ENCODE measurements at places on chromosomes 11 and 22. TPM values are rescaled to one million over a fixed set of nuclear protein-coding genes. Genes with fewer than 3 reads are reported as not detected.

DNA sequence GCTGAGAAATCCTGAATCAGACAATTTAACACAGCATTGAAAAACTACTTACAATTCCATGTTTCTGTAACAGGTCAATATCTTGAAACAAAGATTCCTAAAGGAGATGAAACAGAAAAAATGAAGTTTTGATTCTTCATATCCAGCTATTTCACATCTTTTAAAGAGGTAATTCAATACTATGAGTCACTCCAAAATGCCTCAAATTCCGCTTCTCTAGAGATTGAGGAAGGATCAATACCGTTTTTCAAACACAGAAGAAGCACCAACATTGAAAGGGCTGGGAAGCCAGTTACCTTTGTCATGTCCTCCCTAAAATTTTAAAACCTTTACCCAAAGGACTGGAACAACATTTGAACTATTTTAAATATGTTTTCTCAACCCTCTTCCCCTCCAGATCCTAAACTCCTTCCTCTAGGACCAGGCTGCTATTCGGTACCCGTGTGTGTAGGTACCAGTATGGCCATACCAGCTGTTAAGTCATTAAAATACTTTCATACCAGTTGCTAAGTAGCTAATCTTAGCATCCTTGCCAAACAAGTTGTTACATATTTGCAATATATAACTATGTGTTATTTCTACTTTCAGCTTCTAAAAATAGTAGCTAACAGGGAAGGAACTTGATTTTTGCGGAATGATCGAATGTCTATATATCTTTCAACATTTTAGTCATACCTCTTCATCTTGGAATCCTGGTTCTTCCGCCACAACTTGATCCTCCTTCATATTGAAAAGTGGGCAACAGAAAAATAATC lies 2.3 kb downstream of the DMC1 start:
- H3K4me1 ChIP-seq: peaks cover 23% of the 10 kb centered on the region
- H3K27ac ChIP-seq: no peak overlapping the region
- no peak for DNase-seq
- H3K36me3 ChIP-seq: no peaks in the 10 kb centered on the region
- H3K27me3 ChIP-seq: no peaks in the 10 kb centered on the region
- H3K4me3 ChIP-seq: no peak overlapping the region

DNA sequence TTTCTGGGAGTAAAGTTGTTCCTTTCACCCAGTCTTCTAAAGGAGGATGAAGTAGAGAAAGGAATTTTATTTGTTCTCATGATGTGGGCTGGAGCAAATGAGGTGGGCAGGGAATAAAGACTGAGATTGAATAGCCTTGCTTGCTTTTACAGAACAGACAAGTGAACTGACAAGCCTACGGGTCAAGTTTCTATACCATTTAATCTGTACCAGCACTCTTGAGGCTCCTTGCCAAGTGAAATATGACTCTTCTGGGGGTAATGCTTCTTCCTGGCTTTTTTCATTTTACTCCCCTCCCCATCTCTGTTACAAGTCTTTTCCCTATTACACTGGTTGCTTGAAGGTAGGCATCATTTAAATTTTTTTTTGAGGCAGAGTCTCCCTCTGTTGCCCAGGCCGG lies 54.8 kb downstream of the CSTPP1 start:
- H3K27ac ChIP-seq: no peak overlapping the region
- no peaks in the 10 kb centered on the region for H3K27me3 ChIP-seq
- peaks cover 7% of the 10 kb centered on the region for H3K4me1 ChIP-seq
- peaks cover 20% of the 10 kb centered on the region for H3K36me3 ChIP-seq
- no peak overlapping the region for H3K4me3 ChIP-seq
- no peak for DNase-seq

FAM83F gene
- 0.07 TPM for total RNA-seq

DNA sequence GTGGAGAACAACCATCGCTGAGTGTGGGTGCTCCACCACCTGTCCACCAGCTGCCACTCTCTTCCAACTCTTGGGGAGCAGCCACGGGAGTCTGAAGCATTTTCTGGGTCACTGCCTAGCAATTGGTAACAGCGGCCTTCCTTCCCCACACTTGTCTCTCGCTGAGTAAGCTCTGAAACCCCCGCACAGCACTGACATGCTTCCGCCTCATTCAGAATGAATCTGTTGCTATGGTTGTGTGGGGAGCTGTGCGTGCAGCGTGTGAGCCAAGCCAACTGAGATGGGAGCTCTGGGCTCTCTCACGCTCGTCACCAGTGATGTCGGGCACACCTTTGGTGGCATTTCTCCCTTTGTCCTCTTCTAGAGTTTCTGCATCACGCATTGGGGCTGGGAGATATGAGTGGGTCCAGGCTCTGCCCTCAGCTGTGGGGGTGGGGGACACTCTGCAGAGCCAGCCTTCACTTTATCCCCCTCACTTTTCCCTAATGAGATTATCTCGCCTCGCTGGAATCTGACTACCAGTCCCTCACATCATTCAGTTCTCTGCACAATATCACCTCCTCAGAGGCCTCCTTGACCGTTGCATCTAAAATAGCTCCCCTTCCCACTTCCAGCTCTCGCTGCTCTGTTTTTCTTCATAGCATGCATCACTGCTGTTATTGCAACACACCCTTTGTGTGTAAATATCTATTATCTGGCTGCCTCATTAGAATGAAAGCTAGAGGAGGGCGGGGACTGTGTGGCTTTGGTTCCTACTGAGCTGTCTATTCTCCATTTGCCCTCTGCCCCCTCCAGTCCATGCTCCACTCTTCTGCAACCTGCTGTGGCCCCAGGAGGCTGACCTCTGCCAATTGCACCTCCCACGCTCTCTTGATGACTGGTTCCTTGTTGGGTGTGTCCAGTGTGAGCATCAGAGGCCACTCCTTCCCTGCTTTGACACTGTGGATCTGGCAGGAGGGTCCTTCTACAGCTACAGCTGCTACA lies 569.9 kb upstream of the CADM1 start:
- no peak overlapping the region for H3K27ac ChIP-seq
- H3K27me3 ChIP-seq: no peaks in the 10 kb centered on the region
- no peaks in the 10 kb centered on the region for H3K36me3 ChIP-seq
- H3K4me3 ChIP-seq: no peak overlapping the region

DNA sequence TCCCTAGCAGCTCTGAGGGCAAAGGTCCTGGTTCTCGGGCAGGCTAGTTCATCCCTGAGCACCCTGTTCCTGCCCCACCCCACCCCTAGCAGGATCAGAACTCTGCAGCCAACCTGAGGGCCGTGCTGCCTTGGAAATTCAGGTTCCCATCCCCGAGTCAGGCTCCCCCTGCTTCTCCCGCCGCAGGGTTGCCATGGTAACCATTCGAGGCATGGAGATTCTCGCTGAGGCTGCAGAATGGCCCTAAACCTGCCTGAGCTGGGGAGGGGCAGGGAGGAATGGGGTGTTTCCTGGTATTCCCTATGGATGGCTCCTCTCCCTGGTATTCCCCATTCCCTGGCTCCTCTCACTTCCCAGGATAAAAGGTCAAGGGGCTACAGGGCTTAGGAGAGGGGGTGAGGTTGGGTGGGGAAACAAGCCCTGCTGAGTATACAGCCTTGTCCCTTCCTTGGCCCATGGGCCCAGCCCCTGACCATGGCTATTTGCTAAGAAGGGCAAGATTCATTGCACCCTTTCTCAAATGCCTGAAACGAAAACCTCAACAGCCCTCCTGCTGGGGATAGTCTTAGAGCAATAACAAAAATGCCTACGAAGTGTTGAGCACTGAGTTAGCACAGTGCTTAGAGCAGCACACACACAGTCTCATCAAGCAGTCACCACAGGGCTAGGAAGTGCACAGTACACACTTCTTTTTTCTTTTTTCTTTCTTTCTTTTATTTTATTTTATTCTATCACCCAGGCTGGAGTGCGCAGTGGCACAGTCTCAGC lies 58.7 kb downstream of the CHST1 start:
- no peaks in the 10 kb centered on the region for H3K36me3 ChIP-seq
- no peak overlapping the region for H3K4me3 ChIP-seq
- no peak for DNase-seq
- H3K4me1 ChIP-seq: no peaks in the 10 kb centered on the region

GRCh38 chr11:31786996-31787685 lies 24.0 kb downstream of the PAX6 start:
- no peaks in the 10 kb centered on the region for H3K4me1 ChIP-seq
- no peaks in the 10 kb centered on the region for H3K36me3 ChIP-seq
- H3K27me3 ChIP-seq: no peaks in the 10 kb centered on the region
- no peak overlapping the region for H3K27ac ChIP-seq
- no peak for DNase-seq

- H3K36me3 ChIP-seq: no peaks in the 10 kb centered on the region
- no peak for DNase-seq
- no peak overlapping the region for H3K27ac ChIP-seq
- no peaks in the 10 kb centered on the region for H3K27me3 ChIP-seq
These were observed 44.8 kb upstream of the MYO18B start for GRCh38 chr22:25697181-25697664.
